ENCODE measurements at places on chromosomes 2 and 18.

DNA sequence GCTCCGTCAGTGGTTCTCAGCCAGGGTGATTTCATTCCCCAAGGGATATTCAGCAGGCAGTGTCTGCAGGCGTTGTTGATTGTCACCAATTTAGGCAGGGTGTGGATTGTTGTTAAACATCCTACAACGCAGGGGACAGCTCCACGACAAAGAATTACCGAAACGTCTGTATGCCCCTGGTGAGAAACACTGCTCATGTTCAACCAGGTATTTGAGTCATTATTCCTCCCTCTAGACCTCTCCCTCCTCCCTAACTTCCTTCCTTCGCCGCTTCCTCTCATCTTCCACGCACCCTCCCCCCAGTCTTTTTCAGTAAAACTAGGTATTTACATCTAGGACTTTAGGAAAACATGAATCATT lies 50.8 kb downstream of the NCK2 start:
- DNase-seq: no peak

GRCh38 chr18:5508821-5509220 lies 35.0 kb downstream of the EPB41L3 start:
- DNase-seq: no peak

DNA sequence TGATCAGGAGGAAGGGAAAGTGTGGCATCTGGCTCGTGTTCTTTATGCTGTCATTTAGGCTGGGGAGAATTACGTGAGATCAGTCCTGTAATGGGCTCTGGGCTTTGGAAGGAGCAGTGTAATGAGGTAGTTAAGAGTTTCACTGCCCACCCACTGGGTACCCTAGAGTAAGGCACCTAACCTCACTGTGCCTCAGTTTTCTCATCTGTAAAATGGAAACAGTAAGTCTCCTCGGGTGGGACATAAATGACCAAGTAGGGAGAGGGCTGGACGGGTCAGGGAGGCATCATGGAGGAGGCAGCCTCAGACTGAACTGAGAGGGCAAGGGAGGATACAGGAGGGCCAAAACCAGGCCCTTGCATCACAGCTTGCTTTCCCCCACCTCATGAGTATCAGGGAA lies 97.3 kb upstream of the MCFD2 start:
- no peak for DNase-seq

DNA sequence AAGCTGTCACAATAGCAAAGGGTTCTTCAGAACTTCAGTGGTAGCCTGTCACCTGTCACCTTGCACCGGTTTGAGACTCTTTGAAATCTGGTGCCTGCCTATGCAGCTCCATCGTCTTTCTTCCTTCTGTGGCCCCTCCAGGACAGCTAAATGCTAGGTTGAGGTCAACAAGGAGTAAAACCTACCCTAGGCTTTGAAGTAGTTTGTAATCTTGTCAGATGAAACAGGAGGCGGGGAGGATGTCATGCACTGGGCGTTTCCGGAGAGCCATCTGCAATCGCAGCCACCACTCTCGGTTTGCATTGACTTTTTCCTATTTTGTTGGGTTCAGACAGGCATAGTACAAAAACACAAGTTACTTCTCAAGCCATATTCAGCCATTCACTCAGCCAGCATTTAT lies 116.7 kb downstream of the LPIN1 start:
- DNase-seq: no peak

GRCh38 chr2:38142627-38143026 lies 66.7 kb upstream of the CYP1B1 start:
- no peak for DNase-seq

DNA sequence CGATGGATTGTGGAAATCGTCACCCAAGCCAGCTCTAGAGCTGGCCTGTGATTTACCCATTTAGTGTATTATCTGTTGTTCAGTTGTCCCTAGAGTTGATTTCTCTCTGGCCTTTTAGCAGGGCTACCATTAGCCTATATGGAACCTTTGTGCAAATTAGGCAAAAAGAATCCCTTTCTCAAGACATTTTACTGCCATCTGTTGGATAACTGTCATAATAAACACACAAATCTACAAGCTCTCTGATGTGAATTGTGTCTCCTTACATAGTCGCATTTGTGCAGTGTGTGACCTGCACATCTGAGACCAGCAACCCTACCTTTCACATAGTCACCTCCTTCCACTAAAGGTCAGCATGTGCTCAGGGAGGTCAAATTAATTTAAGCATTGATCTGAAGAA lies 34.0 kb downstream of the LOXHD1 start:
- no peak for DNase-seq

GRCh38 chr18:76493213-76494161 lies 1.6 kb downstream of the ZNF516 start:
- no peak for DNase-seq

DNA sequence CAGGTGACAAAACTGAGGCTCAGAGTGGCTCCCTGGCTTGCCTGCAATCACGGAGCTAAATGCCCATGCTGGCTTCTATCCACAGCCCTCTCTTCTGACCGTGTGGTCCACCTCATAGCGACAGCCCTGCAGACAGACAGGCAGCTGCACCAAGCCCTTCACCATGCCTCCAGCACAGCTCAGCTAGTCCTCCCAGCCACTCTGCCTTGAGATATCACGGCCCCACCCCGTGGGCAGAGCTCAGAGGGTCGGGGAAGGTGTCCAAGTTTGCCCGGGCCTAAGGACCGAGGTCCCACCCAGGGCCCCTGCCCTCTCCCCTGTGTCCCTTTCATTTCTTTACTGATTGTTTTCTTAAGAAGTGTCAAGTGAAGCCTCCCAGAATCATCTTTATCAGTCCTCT lies 128.2 kb upstream of the GLI2 start:
- DNase-seq: no peak

DNA sequence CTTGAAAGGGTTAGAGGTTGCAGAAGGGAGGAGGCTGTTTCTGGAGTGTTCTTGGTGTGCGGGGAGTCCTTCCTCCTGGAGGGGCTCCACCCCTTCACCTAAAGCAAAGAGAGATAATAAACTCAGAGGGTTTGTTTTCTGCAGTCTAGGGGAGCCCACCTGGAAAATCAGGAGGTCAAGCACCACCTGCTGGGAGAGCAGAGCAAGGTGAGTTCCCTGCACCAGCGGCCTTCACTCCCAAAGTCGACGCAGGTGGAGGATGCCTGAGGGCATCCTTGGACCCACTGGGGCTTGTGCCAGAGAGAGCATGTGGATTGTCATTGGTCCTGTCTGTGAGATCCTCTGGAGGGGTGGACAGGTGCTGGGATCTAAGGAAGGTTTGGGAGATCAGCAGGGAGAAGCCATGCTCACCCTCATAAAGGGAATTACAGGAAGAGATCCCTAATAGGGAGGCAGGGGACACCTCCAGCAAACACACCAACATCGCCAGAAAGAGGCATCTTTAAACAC lies 116.7 kb downstream of the KCNF1 start:
- no peak for DNase-seq

Measured in non-pigmented ciliary epithelial cell (primary cell).